ENCODE measurements at places on chromosomes 11 and 22.

DNA sequence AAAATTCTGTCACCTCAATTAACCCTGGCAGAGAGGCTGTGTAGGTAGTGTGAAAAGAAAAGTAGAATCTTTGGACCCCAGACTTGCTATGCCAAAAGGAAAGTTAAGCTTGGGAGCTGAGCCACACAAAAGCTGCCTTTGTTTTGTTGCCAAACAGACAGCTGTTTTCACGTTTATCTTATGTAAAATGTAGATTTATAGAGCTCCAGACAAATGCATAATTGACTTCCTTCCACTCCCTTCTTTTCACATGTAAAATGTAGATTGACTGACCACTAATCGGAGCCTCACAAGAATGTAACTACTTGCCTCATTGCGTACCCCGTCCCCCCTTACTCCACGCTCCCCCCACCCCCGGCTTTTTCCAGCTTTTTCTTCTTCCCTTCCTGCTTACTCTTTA, 2302.2 kb upstream of the RAG2 start:
- DNase-seq: no peak

DNA sequence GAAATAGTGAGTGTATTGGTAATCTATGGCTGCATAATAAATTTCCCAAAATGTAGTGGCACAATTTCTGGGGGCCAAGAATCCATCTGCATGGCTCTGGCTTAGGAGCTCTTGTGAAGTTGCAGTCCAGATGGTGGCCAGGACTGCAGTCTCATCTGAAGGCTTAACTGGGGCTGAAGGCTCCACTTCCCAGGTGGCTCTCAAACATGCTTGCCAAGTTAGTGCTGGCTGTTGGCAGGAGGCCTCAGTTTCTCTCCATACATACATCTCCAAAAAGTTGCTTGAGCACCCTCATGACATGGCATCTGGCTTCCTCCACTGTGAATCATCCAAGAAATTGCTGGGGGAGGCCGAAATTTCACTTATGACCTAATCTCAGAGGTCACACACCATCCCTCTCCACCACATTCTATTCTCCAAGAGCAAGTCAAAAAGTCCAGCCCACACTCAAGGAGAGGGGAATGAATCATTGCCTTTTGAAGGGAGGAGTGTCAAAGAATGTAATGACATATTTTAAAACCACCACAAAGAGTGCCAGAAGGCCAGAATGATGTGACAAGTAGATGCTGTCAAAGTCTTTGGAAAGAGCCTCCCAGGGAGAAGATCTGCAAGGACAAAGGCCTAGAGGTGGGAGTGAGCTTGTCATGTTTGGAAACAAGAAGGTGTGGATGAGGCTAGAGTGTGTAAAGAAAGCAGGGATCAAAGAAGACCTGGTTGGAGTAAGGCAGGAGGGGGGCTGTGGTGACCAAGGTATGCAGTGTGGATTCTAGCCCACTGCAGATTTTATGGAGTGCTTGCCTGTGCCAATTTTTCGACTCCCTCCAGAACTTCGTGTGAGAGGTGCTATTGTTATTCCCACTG, 566.2 kb downstream of the MIAT start:
- DNase-seq: no peak

- DNase-seq: no peak
These were observed 1156.8 kb downstream of the LRRC4C start for GRCh38 chr11:40302669-40303068.

DNA sequence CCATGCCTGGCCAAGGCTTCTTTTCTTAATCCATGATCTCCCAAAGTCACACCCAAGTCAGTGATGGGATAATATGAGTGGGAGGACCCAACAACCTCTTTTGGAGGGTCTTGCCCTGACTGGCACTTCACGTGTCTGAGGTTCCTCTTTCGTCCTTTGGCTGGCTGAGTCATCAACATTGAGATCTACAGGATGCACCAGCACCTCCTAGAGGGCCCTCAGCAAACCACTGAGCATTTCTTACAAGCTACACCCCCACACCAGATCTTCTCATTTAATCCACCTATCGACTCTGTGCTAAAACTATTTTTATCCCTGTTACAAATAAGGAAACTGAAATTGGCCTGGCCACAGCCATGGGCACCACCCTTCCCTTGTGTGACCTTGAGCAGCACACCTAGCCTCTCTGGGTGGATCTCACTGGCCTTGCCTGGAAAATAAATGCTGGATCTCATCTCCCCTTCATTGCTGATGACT, 63.4 kb downstream of the FLI1 start:
- DNase-seq: peak; percentile 7

GRCh38 chr11:3642071-3642951, 519 bp upstream of the ART5 start:
- DNase-seq: peak; percentile 31

DNA sequence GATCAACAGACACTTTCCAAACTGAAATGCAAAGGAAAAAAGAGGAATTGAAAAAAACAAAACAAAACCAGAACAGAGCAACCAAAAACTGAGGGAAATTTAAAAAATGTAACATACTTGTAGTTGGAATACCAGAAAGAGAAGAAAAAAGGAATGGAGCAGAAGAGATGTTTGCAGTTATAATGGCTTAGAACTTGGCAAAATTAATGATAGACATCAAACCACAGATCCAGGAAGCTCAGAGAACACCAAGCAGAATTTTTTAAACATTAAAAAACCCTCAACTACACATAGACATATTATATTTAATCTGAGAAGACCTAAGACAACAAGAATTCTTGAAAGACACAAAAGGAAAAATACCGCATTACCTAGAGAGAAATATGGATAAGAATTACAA, 46.1 kb downstream of the ASCL2 start:
- no peak for DNase-seq

DNA sequence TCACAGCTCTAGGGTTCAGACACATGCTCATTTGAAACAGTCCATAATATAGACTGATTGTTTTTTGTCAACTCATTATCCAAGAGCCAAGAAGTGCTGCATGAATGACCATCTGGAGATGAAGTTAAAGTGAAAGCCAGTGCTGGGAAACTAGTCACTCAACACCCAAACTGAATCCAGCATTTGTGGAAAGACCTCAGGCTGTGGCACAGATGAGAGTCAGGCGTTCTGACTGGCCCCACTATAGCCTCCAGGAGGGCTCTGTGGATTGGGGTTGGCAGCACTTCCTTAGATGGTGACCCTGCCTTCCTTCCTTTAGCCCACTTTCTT, 2.1 kb downstream of the FEZ1 start:
- peak; percentile 25 for DNase-seq

GRCh38 chr22:29629903-29630516, 26.6 kb downstream of the NF2 start:
- DNase-seq: no peak

DNA sequence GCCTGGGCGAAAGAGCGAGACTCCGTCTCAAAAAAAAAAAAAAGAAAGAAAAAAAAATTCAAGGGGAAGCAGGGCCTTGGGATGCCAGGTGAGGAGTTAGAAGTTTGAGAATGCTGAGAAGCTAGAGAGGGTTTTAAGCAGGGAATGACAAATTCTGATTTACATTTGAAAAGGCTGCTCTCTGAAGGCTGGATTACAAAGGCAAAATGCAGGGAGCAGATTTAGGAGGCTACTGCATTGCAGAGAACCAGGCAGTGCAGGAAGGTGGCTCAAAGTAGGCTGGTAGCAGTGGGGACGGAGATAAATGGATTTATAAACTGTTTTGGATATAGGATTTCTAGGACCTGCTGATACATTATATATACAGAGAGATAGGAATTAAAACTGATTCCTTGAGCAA, 66.6 kb downstream of the KCNC1 start:
- DNase-seq: no peak

- no peak for DNase-seq
These were observed 3.6 kb downstream of the SYNGR1 start for GRCh38 chr22:39353346-39353745.

- DNase-seq: no peak
These were observed 33.9 kb upstream of the RASSF10 start for GRCh38 chr11:12975195-12975594.

Data from head of caudate nucleus (tissue), 42 donors.